ENCODE measurements at places on chromosomes 7 and 10.
A peak's percentile ranks its signal among the peaks of the same experiment; 100 is the strongest.

DNA sequence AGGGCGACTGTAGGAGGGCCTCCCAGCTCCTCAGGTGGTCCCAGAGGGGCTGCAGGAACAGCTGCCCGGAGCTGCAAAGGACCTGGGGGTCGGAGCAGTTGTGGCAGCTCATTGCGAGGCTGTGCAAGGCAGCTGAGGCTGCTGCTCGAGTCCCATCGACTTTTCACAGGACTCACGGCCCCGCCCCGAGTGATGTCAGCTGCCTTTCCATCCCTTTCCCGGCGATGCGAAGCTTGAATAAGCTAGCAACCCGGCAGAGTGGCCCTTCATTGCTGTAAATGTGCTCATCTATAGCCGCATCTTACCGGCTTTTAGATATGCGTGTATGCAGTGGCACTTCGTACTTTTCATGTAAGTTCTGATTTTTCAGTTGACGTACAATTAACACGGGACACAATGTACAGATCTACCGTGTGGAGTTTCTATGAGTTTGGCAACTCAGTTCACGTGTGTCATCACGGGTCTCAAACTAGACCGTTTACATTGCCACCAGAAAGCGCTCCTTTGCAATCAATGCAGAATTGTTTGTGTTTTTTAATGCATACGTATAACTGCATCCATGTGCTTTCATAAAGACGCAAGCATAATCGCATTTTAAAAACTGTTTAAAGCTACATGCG lies at the start of gene CH25H:
CH25H (minus strand) TSS at position 137 of the 620 bp plus-strand sequence; CDS start at position 112, 25 bp downstream.
- peak; percentile 66 for DNase-seq

DNA sequence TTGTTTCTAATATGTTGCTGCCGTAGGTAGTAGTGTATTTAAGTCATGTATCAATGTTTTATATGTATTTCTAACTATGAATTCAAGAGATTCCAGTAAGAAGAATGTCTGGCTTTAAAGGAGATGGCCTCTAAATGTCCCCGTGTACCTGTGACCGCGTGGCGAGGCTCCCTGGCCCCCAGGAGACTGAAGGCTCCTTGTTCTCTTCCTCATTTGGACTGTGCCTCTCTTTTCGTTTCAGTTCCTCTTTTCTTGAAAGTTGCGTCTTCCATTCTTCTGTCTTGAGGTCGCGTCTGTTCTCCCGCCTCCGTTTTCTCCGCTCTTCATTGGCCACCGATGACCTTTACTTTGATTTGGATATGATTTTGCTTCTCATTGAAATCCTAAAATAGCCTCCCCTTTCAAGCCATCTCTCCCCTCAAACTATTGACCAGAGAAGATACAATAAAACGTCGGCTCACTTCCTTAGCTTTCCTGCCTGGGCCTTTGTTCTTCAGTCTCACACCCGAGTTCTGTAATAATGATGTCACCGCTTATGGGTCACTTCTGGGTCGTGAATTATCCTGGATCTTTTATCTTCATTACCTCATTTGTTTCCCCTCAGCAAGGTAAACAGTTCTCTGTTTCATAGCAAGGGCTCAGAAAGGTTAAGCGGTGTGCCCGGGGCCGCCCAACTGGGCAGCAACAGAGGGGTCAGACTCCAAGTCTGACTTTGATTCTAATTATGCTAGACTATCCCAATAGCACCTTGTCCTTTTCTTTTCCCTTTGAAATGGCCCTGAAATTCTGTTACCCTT lies 28.7 kb downstream of the WIPI2 start:
- DNase-seq = no peak

DNA sequence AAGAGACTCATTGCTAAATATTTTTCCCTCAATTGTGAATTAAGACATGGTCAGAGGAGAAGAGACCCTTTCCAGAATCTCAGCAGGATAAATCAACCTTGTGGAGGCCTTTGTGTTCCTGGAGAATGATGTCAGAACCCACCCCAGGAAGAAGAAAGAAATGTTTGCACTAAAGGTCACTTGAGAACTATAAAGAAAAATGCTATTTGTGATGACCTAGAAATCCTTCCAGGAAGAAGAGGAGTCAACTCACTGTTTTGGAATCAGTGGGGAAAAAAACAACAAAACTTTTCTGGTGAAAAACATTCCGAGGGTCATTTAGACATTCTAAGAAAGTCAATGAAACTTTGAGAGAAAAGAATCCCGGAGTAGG lies 129.1 kb upstream of the ANKRD1 start:
- DNase-seq = no peak

- DNase-seq = peak; percentile 62
These were observed 80.6 kb downstream of the ARHGAP21 start for GRCh38 chr10:24642921-24643678.

DNA sequence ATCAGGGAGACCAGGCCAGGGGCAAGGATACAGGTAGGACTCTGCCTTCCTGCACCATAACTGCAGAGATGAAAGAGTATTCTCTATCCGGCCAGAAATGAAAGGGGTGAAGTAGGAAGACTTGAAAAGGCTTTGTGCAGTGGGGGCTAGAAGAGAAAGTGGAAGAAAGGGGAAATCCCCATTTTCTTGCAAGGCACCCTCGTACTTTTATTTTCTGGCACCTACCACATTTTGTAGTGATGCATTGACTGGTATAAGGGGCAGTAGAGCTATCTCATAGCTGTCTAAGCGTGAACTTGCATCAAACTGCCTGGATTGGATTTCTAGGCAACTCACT lies 752 bp upstream of the CAMK2G start:
- DNase-seq = no peak

DNA sequence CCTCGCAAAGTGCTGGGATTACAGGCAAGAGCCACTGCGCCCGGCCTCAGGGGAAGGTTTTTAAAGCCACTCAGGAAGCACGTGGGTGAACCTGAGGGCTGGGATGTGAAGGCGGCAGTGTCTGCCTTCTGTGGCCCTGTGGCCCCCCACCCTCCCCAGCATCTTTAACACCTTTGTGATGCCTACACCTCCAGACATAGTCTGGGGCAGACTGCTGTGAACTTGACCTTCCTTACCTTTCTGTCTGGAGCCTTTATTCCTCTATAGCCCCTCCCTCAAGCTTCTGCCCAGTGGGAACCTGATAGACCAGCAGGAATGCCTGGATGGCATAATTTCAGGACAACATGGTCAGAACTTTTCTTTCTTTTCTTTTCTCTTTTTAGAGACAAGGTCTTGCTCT lies 550.2 kb downstream of the GALNT17 start:
- no peak for DNase-seq

DNA sequence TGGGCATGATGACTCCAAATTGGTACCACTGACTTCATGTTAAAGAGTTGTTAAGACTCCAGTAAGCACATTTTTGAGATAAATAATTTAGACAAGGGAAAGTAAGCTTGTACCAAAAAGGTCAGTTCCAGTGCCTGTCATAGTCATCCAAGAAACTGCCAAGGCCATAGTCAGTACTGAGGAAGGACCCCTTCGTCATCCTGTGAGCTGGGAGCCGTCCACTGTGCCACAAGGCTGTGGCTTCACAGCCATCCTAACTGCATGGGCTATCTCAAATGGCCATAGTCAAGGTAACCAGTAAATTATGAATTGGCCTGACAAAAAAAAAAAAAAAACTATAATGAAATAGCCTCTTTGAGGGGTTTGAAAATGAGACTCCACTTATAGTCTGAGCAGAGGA lies 207.2 kb downstream of the C7orf25 start:
- DNase-seq = no peak

GRCh38 chr7:151400626-151401315 lies 9.1 kb downstream of the WDR86 start:
- DNase-seq = no peak

- no peak for DNase-seq
These were observed 49.4 kb upstream of the IGFBP3 start for GRCh38 chr7:45970454-45970853.

DNA sequence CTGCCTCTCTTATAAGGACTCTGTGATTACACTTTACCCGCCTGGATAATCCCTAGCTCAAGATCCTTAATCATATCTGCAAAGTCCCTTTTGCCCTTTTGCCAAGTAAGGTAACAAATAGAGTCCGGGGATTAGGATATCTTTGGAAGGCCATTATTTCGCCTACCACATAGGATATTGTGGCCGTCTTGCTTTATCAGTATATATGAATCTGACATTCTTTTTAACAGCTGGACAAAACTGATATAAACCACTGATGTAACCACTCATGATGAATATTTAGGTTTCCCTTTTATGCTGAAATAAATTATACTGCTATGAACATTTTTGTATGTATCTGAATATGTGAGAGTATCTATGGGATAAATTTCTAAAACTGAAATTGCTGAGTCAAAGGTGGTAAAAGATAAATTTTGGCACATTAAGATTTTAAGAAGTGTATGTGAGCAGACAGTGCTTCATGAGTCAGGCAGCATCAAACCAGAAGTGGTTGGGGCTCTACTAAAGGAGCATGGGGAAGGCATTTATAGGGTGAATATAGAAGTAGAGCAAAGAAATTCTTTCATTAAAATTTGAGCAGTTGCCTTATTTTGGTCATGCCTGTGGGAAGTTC lies 44.7 kb downstream of the AVL9 start:
- DNase-seq = no peak

DNA sequence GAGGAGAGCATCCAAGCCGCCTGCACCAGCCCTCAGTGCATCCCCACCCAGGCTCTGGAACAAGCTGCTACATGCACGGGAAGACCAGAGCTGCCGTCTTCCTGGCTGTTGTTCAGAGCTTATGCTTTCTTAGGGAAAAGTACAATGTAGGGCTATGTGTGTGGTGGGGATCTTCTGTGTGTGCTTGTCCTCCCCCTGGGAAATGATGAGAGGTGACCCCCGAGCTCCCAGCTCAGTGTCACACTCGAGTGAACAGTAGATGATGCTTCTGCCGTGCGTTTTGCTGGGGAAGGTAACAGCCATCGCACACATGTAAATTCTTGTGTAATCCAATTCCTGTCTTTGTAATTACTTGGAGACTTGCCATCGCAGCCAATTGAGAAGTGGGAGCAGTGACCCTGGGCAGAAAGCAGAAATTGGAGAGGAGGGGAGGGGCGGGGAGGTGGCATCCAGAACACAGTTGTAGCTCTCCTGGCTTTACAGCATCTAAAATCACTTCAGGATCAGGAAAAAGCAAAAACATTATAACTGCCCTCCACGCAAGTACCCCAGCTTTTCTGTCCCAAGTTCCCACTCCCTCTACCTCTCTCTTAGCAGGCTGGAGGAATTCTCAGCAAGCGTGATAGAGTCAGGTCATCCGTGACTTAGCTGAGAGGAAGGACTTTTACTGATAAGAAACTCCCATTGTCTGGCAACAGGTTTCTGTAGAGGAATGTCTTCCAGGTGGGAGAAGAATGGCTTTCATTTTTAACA lies 149.6 kb downstream of the TCF7L2 start:
- DNase-seq = no peak

DNA sequence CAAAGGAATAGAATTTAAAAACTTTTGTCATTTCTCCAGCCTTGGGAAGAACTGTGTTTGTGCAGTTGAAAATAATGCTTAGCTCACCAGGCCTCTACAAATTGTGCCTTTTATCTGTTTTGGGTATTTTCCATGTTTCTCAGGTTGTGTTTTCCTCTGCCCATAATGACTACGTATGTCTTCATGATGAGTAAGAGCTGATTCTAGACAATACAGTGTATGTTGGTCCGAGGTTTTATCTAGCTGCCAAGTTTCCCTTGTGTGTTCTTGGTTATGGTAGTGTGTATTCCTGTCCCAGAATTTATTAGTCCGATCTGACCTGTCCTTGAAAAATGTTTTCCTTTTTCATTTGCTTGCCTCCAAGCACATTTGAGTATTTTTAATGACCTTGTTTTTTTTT lies 83.7 kb upstream of the GLCCI1 start:
- DNase-seq = no peak

- DNase-seq = no peak
These were observed 57.4 kb downstream of the CHST15 start for GRCh38 chr10:124035928-124036558.

DNA sequence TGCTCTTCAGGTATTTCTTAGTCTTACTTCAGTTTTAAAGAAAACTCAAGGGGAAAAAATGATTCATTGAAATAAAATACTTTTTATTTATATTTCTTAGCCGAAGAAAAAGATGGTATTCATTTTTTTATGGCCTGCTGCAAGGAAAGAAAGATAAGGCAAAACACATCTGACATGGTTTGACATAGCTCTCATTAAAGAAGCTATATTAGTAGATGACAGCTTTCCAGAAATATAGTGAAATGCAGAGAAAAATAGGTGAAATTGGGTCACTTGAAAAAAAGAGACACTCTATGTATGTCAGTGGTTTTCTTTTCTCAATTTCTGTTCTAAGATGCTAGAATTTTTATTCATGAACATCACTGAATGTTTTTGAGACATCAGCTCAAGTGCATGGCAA lies 438.3 kb downstream of the PLXDC2 start:
- no peak for DNase-seq

- no peak for DNase-seq
These were observed 24.9 kb upstream of the NPS start for GRCh38 chr10:127524229-127524628.

DNA sequence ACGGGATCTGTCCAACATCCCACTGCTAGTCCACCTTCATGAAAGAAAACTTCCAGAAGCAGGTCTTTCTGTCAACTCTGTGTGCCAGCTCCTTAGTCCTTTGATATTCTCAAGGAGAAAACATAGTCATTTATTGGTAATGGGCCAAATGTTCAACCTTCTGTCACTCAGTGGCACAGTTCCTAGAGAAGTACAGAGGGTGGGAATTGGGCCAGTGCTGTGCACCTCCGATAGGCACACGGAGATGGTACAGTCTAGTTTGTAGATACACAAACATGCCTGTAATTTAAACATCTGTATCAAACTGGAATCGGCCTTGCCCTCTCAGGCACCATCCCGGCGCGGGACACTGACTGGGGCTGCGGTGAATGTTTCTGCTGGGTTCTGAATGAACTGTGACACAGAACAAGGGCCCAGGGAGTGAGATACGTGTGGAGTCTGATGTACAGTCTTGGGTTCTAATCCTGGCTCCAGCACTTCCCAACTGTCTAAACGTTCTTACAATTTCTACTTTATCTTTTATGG lies 213.9 kb upstream of the SHH start:
- DNase-seq = no peak

GRCh38 chr7:72278550-72278949 lies 133.6 kb downstream of the CALN1 start:
- DNase-seq = no peak

DNA sequence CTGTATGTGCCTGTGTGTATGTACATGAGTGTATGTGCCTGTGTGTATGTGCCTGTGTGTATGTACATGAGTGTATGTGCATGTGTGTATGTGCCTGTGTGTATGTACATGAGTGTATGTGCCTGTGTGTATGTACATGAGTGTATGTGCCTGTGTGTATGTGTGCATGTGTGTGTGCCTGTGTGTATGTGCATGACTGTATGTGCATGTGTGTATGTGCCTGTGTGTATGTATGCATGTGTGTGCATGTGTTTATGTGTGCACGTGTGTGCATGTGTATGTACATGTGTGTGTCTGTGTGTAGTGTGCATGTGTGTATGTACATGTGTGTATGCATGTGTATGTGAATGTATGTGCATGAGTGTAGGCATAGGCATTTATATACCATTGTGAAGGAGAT lies 274.8 kb downstream of the ADARB2 start:
- no peak for DNase-seq

DNA sequence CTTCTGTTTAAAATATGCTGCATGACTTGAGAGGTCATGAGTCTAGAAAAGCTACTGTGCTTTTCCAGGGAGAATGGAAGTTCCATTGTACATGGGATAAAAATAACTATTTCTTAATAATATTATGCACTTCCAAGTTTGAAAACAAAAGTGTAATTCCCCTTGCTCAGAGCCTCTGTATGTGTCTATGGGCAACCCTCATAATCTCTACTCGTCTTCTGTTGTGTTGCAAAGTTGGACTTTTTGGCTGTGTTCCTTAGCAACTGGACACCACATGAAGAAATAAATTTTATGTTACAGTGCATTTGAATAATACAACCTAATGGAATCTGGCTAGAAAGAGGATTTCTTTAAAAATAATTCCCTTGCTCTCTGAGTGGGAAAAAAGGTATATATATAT lies 242.6 kb downstream of the TWIST1 start:
- DNase-seq = no peak

Measured in amniotic stem cell (primary cell).